ENCODE measurements at places on chromosomes 16 and 17.

DNA sequence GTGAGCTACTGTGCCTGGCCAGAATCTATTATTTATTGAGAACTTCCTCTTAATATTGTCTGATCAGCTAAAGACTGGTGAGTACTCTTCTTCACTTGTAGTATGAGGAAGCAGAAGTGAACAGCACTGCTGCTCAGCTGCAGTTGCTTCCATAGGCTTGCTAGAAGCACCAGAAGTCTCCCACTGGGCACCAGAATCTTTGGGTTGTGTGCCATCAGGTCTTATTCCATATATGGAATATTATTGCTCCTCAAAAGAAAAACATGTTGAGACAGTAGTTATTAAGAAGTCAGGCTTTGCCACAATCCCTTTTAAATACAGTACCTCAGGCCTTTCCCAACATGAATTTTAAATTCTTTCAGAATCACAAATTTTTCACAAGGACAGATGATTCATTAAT is 17.2 kb downstream of the SNTB2 start:
- DNase-seq, result no peak

GRCh38 chr16:71568551-71568950 is 8.3 kb downstream of the TAT start:
- DNase-seq, result no peak

DNA sequence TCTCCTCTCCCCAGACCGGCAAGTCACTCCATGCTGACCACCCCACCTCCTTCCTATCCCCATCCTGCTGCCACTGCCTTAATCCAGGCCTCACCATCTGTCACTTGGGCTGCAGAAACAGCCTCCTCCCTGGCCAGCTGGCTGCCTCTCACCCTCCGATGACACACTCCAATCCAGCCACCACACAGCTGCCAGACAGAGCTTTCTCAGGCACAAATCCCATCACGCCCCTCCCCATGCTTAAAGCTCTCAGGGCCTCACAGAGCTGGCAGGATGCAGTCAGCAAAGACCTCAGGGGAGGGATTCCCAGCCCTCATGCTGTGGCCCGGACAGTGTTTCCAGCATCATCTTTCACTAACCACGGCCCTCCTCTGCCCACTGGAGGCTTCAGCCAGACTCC is 13.7 kb downstream of the CAMKK1 start:
- DNase-seq, result no peak

- no peak for DNase-seq
Observed at GRCh38 chr17:11195801-11196200, 45.2 kb upstream of the SHISA6 start.

GRCh38 chr17:81314398-81315081 is 19.4 kb upstream of the SLC38A10 start:
- DNase-seq, result no peak

DNA sequence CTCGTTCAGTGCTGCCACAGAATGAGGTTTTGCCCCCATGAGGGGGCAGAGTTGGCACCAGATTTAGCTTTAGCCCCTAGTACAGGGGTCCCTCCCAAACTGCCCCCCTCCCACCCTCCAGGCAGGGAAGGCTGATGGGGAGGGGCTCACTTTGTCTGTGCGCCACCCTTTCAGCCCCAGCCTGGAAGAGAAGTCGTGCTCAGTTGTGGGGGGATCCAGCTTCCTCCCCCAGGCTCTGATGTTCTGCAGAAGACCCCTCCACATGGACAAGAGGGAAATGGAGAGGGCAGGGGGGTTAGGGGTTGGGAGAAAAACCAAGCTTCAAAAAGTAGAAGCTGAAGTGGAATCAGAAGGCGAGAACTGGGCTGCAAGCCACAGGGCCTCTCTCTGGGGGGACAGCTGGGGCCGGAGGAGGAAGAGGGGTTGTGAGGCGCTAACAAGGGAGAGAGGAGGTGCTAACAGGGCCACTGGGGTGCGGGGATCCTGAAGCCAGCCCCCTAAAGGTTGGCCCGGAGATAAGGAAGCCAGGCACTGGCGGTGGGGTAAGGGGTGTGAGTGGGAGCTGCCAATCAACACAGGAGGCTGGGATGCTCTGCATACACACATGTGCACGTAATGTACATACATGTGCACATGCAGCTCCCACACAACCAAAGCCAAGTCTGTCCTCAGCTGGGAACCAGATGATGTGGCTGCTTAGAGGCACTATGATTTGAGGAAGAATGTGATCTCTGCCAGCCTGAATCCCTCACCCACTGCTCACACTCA is 7.0 kb upstream of the TMEM92 start:
- DNase-seq, result no peak

- DNase-seq, result no peak
Observed at GRCh38 chr17:37802061-37802595, 57.3 kb upstream of the HNF1B start.

DNA sequence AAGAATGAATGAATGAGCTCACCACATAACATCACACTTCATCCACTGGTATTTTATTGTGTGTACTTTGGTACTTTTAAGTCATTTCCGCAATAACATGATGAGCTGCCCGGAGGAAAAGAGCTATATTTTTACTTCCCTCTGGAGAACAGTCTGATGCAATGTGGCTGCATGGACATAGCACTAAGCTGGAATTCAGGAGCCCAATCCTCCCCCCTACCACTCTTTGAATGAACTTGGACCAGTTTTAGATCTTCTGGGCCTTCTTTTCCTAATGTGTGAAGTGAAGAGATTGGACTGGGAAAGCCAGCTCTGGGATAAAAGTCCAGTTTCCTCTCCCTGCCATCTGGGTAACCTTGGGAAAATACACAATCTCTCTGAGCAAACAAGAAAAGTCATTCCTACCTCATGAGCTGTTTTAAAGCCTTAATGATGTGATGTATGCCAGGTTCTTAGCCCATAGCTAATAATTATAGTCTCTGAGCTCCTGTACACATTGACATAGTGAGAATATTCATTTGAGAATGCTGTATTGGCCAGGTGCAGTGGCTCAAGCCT is 79.3 kb downstream of the ABCC12 start:
- DNase-seq, result no peak

DNA sequence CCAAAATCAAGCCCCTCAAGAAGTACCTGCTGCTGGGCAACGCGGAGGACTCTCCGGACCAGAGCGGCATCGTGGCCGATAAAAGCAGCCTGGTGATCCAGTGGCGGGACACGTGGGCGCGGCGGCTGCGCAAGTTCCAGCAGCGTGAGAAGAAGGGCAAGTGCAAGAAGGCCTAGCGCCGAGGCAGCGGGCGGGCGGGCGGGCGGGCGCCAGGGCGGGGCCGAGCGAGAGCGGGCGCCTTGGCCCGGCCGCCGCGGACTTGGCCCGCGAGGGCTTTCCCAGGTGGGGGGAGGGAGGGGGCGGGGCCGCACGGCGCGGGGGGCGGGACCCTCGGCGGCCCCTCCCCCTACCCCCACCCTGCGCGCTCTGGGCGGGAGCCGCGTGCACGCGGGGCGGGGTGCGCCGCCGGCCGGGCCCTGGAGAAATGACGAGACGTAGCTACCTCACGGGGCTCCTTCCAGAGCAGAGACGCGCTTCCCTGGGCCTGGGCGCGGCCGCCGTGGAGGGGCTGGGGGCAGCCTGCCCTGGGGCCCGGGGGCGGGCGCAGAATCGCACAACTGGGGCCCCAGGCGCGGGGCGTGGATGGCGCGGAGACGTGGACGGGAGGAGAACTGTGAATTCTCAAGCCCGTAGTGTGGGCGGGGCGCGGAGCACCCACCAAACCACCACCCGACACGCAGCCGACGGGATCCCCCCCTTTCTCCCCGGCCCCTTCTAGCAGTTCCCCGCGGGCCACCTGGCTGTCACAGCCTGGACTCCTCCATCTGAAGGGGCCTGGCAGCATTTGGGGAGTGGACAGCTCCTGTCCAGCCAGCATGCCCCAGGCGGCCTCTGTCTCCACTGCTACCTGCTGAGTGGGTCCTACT is 218.7 kb downstream of the NTN1 start:
- DNase-seq, result no peak

- no peak for DNase-seq
Observed at GRCh38 chr16:50627419-50627818, 53.7 kb downstream of the SNX20 start.

GRCh38 chr17:66165537-66166123 is 26.3 kb downstream of the CEP112 start:
- DNase-seq, result peak; percentile 8

DNA sequence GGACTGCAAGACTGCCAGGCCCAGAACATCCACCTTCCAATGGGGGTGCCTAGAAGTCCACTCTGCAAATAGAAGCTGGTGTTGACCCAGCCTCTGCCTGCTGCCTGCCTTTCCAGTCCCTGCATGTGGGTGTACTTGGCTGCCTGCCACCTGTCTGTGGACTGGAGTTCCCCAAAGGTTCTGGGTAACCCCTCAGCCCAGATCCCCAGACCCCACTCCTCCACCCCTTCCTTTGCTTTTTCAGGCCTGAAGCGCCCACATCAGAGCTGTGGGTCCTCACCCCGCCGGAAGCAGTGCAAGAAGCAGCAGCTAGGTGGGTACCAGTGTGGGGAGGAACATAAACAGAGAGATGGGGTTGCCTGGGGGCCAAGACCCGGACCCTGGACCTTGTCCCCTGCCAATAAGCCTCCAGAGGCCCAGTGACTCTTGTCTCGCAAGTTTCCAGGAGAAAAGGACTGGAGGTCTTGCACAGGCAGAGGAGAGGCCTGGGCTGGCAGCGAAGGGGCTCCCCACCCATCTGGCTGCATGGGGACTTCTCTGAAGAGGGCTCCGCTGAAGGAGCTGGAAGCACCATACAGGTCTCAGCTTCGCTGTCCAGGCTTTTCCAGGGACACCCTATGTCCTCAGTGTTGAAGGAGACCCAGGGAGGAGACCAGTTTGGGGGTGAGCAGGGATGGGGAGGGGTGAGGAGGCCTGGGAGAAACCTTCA is 34.3 kb downstream of the NLRC5 start:
- DNase-seq, result no peak

- no peak for DNase-seq
Observed at GRCh38 chr17:49210158-49211029, at the start of the genes ABI3 and GNGT2. Gene ABI3 (plus strand): TSS chr17:49210707. CDS start chr17:49210725, 18 bp downstream. Gene GNGT2 (minus strand): TSS chr17:49210574. CDS start chr17:49207422, 3,152 bp downstream.

GRCh38 chr16:57572978-57573728 is 30.7 kb downstream of the ADGRG5 start:
- no peak for DNase-seq

DNA sequence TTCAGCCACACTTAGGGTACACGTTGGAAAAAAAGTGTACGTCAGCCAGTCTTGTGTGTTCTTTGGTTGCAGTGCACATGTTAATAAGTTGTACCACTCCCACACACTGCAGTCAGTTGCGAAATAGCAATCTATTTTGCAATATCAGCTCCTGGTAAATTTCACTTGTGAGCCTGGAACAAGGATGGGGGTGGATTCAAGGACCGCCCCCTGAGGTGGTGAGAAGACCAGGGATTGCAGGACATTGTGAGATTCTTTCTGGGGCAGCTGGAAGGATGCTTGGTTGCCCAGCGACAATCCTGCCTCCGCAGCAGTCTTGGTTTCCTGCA is 78.6 kb upstream of the ZFHX3 start:
- no peak for DNase-seq

GRCh38 chr17:34680151-34680550 is 100.8 kb downstream of the TMEM132E start:
- no peak for DNase-seq

- no peak for DNase-seq
Observed at GRCh38 chr16:83200005-83200779, 573.4 kb downstream of the CDH13 start.

GRCh38 chr17:42421507-42422338 is 1.3 kb downstream of the CAVIN1 start:
- DNase-seq, result no peak

- no peak for DNase-seq
Observed at GRCh38 chr17:48795444-48796162, 21.4 kb downstream of the TTLL6 start.

- DNase-seq, result no peak
Observed at GRCh38 chr17:77233635-77234334, 93.0 kb downstream of the SEC14L1 start.

- peak; percentile 23 for DNase-seq
Observed at GRCh38 chr17:17416007-17416399, 60.8 kb upstream of the MED9 start.

GRCh38 chr16:66874079-66874775 is 6.1 kb upstream of the PDP2 start:
- no peak for DNase-seq

DNA sequence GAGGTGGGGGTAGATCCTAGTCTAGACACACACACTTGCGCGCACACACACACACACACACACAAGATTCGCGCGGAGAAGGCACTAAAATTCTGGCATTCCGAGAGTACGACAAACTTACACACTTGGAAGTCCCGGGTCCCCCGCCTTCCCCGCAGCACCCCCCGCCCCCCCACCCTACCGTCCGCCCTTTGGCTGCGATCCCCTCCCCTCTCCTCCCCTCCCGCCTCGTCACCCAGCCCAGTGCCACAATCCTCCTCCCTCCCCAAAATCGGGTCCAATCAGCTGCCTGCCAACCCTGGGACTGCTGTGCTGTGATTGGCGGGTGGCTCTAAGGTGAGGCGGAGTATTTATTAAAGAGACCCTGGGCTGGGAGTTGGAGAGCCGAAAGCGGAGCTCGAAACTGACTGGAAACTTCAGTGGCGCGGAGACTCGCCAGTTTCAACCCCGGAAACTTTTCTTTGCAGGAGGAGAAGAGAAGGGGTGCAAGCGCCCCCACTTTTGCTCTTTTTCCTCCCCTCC is at the start of gene SOX9:
Gene SOX9, plus strand, starts transcription at position 379 of the 522 bp plus-strand sequence. CDS start 372 bp downstream, outside the sequence.
- DNase-seq, result peak; percentile 84

- DNase-seq, result no peak
Observed at GRCh38 chr17:74317071-74317470, 9.0 kb upstream of the KIF19 start.

DNA sequence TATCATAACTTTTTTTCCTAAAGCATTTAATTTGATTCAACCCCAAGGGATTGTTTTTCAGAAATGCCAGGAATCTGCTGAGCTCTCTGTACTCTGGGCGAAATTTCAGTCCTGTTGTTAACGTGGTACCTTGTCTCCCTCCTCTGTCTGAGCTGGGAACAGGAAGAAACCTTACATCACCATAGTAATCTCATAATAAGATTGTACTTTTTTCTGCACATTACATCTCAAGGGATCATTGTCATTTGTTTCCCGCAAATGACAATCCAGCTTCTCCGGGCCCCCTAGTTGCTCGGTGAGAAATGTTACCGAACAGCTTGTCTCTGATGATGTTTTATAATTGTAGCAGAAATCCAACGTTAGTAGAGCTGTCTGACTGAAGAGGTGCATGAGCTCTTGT is 152.7 kb upstream of the ERCC4 start:
- DNase-seq, result no peak

DNA sequence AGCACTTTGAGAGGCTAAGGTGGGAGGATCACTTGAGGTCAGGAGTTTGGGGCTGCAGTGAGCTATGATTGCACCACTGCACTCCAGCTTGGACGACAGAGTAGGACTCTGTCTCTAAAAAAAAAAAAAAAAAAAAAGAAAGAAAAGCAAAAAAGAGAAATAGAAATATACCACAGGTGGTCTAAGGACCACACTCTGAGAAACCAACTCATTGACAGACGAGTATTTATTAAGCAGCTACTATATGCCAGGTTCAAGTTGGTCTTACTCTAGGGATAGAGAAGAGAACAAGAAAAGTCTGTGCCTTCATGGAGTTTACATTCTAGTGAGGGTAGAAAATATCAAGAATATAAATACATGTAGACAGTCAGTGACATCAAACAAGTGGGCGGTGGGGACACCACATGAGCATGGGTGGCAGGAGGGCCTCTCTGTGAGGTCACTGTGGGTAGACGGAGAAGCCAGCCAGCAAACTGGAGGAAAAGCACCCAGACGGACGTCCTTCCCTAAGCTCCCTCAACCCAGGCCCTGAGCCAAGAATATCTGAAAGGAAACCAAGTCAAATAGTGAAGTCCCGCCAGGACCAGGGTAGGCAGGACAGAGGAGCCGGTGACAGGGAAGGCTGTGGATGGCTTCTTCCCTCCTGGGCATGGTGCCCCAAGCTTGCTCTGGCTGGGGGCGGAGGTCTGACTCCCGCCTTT is 4.7 kb downstream of the CDIPT start:
- no peak for DNase-seq

All from NCI-H1105 (cell line).